ENCODE measurements at places on chromosomes 4 and X.

DNA sequence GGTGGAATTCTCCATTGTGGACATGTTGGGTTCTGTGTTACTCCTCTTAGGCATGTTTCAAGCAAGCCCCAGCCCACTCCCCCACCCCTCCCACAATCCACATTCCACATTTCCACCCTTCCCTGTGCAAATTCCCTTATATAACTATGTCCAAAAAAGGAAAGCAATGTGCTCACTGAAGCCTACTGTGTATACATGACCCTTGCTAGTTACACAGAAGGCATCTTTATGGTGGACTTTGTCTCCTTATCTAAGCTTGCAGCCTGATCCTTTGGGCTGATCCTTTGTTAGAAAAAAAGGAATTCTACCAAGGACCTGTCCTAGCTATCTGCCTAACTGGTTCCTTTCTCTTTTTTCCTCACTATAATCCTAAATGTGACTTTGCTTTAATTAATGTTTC is 796.8 kb downstream of the NLGN4X start:
- peaks cover 1% of the 10 kb centered on the region for H3K36me3 ChIP-seq
- no peaks in the 10 kb centered on the region for H3K27me3 ChIP-seq
- H3K4me3 ChIP-seq = no peak overlapping the region
- H3K4me1 ChIP-seq = no peaks in the 10 kb centered on the region

- H3K27ac ChIP-seq = no peak overlapping the region
- H3K4me1 ChIP-seq = peaks cover 3% of the 10 kb centered on the region
- no peaks in the 10 kb centered on the region for H3K36me3 ChIP-seq
- no peaks in the 10 kb centered on the region for H3K27me3 ChIP-seq
- no peak overlapping the region for H3K4me3 ChIP-seq
Measured at GRCh38 chr4:78659264-78659663, 107.7 kb downstream of the ANXA3 start.

GRCh38 chr4:71974681-71975080 is 57.1 kb upstream of the NPFFR2 start:
- H3K4me3 ChIP-seq = no peak overlapping the region
- H3K4me1 ChIP-seq = no peaks in the 10 kb centered on the region
- no peaks in the 10 kb centered on the region for H3K27me3 ChIP-seq

DNA sequence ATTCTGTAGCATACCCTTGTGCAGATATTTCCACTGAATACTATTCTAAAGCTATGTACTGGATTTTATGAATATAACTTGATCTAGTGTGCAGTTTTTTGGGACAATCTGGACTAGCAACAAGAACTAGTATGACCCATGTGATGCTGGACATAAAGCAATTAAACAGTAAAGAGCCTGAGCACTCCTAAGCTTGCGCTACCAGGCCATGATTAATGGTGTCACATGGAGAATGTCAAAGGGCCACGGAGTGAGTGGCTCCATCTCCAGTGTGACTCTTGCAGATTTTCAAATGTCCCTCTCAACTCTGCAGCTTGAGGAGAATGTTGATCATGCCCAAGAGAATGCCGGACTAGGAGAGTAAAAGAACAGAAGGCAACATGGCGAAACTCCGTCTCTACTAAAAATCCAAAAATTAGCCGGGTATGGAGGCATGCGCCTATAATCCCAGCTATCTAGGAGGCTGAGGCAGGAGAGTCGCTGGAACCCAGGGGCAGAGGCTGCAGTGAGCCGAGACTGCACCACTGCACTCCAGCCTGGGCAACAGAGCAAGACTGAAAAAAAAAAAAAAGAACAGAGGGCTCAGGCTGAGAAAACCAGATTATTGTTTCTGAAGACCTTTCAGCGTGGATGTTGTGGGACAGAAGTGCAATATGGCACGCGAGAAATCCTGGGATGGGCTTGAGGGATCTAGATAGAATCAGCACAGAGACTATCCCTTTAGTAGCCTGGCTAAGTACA is 45.0 kb downstream of the TIGD2 start:
- H3K27me3 ChIP-seq = no peaks in the 10 kb centered on the region
- H3K36me3 ChIP-seq = no peaks in the 10 kb centered on the region
- no peak for DNase-seq
- no peak overlapping the region for H3K27ac ChIP-seq
- no peak overlapping the region for H3K4me3 ChIP-seq
- H3K4me1 ChIP-seq = no peaks in the 10 kb centered on the region

GRCh38 chr4:19888587-19888986 is 363.1 kb upstream of the SLIT2 start:
- DNase-seq = no peak
- no peaks in the 10 kb centered on the region for H3K4me1 ChIP-seq
- H3K27ac ChIP-seq = no peak overlapping the region
- H3K36me3 ChIP-seq = no peaks in the 10 kb centered on the region
- no peak overlapping the region for H3K4me3 ChIP-seq
- no peaks in the 10 kb centered on the region for H3K27me3 ChIP-seq

- H3K4me1 ChIP-seq = no peaks in the 10 kb centered on the region
- no peaks in the 10 kb centered on the region for H3K36me3 ChIP-seq
- H3K27ac ChIP-seq = no peak overlapping the region
- no peaks in the 10 kb centered on the region for H3K27me3 ChIP-seq
Measured at GRCh38 chrX:134631426-134632346, 26.6 kb downstream of the PLAC1 start.

DNA sequence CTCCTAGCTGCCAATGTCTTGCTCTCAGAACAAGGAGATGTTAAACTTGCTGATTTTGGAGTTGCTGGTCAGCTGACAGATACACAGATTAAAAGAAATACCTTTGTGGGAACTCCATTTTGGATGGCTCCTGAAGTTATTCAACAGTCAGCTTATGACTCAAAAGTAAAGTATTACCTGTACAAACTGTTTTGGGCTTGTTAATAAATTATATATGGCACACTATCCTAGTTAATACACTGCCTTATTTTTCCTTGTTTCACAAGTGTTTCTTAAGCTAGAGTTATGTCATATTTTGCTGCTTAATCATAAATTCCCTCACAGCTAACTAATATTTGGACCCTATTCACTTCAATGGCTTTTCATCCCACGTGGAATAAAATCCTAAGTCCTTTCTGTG is 45.3 kb downstream of the STK26 start:
- no peak overlapping the region for H3K4me3 ChIP-seq
- peaks cover 2% of the 10 kb centered on the region for H3K36me3 ChIP-seq
- no peak overlapping the region for H3K27ac ChIP-seq
- no peaks in the 10 kb centered on the region for H3K27me3 ChIP-seq
- H3K4me1 ChIP-seq = no peaks in the 10 kb centered on the region

- H3K4me3 ChIP-seq = no peak overlapping the region
- no peaks in the 10 kb centered on the region for H3K4me1 ChIP-seq
- no peak overlapping the region for H3K27ac ChIP-seq
- H3K27me3 ChIP-seq = no peaks in the 10 kb centered on the region
Measured at GRCh38 chr4:134668237-134668636, 466.6 kb upstream of the PABPC4L start.

DNA sequence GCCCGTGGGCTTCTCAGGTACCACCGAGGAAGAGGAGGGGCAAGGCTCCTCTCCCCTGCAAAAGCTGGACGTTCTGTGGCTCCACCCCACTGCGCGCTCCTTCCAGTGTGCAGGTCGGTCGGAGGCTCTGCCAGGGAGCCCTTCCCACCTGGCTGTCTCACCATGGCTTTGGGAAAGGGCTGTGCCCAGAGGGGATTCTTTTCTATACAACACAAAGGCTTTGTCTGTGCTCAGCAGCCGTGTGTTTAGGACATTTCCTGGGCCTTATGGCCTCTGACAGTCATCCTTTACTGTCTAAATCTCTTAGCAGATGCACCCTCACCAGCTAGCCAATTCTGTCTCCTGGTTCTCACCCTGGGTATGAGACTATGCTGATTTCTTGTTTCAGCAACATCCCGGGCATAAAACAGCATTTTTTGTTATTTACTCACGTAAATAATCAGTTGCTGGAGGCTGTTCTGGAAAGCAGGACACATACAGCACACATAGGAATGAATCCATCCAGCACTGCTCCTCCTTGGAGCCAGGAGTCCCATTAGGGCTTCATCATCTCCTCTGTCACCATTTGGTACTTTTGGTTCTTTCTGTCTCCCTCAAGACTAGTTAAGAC is 20.4 kb upstream of the ATXN3L start:
- peak; percentile 68 for DNase-seq
- H3K36me3 ChIP-seq = no peaks in the 10 kb centered on the region
- H3K27me3 ChIP-seq = no peaks in the 10 kb centered on the region
- no peak overlapping the region for H3K27ac ChIP-seq
- no peak overlapping the region for H3K4me3 ChIP-seq

- H3K4me3 ChIP-seq = no peak overlapping the region
- no peak for DNase-seq
- H3K27me3 ChIP-seq = no peaks in the 10 kb centered on the region
- no peak overlapping the region for H3K27ac ChIP-seq
- H3K4me1 ChIP-seq = peaks cover 1% of the 10 kb centered on the region
- no peaks in the 10 kb centered on the region for H3K36me3 ChIP-seq
Measured at GRCh38 chr4:126973201-126973600, 659.6 kb upstream of the INTU start.

GRCh38 chr4:174739576-174739975 is 89.5 kb downstream of the GLRA3 start:
- no peak overlapping the region for H3K4me3 ChIP-seq
- no peak overlapping the region for H3K27ac ChIP-seq
- no peaks in the 10 kb centered on the region for H3K4me1 ChIP-seq
- DNase-seq = no peak

GRCh38 chr4:7377223-7377865 is 57.4 kb downstream of the PSAPL1 start:
- no peaks in the 10 kb centered on the region for H3K27me3 ChIP-seq
- no peaks in the 10 kb centered on the region for H3K36me3 ChIP-seq
- H3K4me3 ChIP-seq = no peak overlapping the region

DNA sequence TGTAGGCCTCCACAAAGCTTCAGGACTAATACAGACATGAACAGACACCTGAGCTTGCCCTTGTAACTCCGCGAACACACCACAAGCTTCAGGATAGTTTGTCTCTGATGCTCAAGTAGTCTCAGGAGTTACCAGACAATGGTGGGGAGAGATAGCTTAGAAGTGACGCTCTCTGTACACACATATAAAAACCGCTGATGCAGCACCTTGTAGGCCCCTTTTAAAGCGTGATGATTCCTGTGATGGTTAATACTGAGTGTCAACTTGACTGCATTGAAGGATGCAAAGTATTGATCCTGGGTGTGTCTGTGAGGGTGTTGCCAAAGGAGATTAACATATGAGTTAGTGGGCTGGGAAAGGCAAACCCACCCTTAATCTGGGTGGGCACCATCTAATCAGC is 78.7 kb downstream of the MAGED4 start:
- no peak overlapping the region for H3K27ac ChIP-seq
- no peaks in the 10 kb centered on the region for H3K4me1 ChIP-seq
- H3K4me3 ChIP-seq = no peak overlapping the region
- no peaks in the 10 kb centered on the region for H3K36me3 ChIP-seq
- H3K27me3 ChIP-seq = no peaks in the 10 kb centered on the region

GRCh38 chr4:81723927-81724587 is 252.3 kb upstream of the RASGEF1B start:
- H3K4me1 ChIP-seq = peaks cover 5% of the 10 kb centered on the region
- no peaks in the 10 kb centered on the region for H3K36me3 ChIP-seq
- H3K4me3 ChIP-seq = no peak overlapping the region
- H3K27ac ChIP-seq = no peak overlapping the region
- H3K27me3 ChIP-seq = no peaks in the 10 kb centered on the region

DNA sequence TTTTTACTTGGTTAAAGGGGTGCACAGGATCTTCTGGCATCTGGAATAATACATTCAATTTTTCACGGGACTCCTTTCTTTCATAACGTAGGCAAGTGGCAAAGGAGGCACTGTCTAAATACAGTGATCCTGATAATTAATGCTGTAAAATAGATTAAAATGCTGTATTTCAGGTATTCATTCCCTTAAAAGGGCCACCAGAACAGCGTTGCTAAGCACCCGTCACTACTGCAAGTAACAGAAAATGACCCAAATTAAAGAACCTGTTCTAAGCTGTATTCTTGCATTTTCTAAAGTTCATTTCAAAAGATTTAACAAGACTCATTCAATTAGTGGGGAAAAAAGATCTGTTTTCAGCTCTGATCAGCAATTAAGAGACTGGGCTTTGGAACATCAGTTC is 208.2 kb downstream of the TENM3 start:
- no peaks in the 10 kb centered on the region for H3K27me3 ChIP-seq

- no peak for DNase-seq
- peaks cover 2% of the 10 kb centered on the region for H3K4me1 ChIP-seq
- H3K27ac ChIP-seq = no peak overlapping the region
- H3K4me3 ChIP-seq = no peak overlapping the region
- no peaks in the 10 kb centered on the region for H3K27me3 ChIP-seq
Measured at GRCh38 chr4:153292897-153293741, 51.4 kb upstream of the MND1 start.

DNA sequence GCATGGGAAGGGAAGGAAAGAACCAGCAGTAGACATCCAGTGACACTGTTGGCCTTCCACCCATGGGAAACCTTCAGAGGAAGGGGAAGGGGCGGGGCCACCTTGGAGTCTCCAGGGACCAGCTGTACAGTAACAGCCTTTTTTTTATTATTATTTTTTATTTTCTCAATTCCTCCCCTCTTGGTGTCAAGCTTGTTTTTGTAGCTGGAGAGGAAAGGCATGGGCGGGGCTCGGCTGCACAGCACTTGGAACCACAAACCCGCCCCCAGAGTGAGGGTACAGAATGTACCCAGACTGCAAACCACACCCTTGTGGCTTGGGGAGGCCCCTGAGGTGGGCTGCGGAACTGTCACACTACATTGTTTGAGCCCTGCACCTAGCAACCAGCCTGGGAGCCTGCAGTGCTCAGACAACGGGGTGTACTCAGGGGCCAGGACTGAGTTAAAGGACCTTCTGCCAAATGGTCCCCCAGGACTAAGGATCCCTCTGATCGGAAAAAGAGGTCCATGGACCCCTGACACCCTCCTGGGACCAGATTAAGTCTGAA is 45.7 kb downstream of the PRPS1 start:
- no peaks in the 10 kb centered on the region for H3K27me3 ChIP-seq
- no peaks in the 10 kb centered on the region for H3K4me1 ChIP-seq
- no peak overlapping the region for H3K27ac ChIP-seq
- no peak for DNase-seq
- no peak overlapping the region for H3K4me3 ChIP-seq

DNA sequence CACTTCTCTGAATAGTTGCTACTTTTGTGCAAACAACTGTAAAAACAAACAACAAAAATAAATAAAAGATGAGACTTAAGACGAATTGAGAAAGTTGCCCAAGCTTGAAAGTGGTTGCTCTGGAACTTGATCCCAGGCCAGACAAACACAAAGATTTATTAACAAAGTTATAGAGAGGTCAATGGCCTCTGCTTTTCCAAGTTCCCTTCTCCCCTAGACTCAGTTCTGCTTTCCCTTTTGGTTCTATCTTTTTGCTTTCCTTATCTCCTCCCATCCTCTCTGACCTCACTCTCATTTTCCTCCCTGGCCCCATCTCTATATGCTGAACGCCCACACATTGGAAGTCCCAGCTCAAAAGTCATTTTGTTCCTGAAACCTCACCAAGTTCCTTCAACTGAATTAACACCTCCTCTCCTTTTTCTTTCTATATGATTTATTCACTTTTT is 82.7 kb downstream of the MXRA5 start:
- no peaks in the 10 kb centered on the region for H3K27me3 ChIP-seq
- no peak overlapping the region for H3K4me3 ChIP-seq
- no peaks in the 10 kb centered on the region for H3K36me3 ChIP-seq
- no peak overlapping the region for H3K27ac ChIP-seq
- no peaks in the 10 kb centered on the region for H3K4me1 ChIP-seq

GRCh38 chrX:112473654-112474053 is 206.1 kb downstream of the LHFPL1 start:
- H3K4me1 ChIP-seq = no peaks in the 10 kb centered on the region
- no peaks in the 10 kb centered on the region for H3K36me3 ChIP-seq
